ENCODE measurements at places on chromosomes 4 and X.

- DNase-seq = no peak
Measured at GRCh38 chrX:129930941-129931410, 25.0 kb downstream of the UTP14A start.

GRCh38 chrX:30489323-30489722 is 88.2 kb downstream of the TASL start:
- no peak for DNase-seq

DNA sequence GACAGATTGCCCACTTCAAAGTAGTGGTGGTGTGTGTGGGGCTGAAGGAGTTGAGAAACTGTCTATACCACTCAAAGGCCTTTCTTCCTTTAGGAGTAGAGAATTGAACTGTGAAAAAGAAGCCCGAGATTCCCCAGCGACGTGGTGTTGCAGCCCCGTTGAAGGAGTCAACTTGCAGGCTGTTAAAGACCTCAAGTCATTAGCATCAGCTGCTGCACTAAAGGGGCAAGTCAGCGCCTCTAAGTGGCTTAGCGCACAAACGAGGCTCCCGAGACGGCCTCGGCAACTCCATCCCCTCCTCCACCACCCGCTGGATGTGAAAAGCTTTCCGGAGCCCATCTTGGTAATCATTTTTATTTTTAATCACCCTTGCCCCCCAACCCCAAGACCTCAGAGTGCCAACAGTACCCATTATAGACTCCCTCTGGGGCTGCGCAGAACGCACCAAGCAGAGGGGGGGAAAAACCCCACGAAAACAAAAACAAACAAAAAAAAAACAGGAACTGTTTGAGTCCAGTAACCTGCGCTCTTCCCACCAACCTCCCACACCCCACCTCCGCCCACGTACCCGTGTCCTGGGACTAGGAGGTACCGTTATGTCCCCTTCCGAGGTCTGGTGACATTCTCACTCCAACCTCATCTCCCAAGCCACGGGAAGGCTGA is 913 bp upstream of the PRDM8 start:
- no peak for DNase-seq

- DNase-seq = no peak
Measured at GRCh38 chrX:51665981-51666380, 16.6 kb downstream of the CENPVL2 start.

DNA sequence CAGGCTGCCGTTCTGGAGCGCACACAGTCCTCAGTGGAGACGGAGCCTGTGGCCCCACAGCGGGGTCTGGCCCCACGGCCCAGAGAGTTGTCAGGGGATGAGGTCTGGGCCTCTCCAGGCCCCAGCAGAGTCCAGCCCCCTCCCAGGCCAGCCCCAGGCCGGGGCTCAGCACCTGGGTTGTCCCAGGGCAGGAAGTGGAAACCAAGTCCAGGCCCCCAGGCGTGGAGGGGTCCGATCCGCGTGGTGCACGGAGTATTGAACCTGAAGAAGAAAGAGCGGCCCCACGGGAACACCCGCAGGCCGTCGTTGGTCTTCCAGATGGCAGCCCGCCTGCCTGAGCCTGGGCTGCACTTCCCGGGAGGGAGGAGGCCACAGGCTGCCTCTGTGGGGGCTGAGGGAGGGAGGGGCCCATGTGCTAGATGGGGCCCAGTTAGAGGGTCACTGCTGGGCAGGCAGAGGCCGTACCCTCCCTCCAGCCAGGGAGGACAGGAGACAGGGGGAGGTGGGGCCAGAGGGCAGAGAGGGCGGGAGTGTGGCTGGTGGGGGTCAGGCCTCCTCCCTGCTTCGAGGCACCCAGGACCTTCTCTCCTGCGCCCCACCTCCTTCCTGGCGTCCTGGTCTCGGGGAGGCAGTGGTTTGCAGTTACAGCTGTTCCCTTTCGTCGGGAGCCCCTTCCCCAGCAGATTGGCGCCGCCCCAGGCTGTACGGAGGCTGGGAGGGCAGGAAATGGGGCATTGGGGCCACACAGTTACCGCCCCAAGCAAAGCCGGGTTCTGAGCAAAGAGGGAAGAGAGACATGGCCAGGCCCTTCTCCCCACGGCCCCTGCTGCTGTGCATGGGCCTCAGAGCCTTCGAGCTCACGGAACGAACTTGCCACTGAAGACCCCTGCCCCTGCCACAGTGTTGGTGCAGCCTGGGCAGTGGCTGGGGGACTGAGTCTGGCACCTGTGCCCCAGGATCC is 8.1 kb downstream of the HGFAC start:
- no peak for DNase-seq

DNA sequence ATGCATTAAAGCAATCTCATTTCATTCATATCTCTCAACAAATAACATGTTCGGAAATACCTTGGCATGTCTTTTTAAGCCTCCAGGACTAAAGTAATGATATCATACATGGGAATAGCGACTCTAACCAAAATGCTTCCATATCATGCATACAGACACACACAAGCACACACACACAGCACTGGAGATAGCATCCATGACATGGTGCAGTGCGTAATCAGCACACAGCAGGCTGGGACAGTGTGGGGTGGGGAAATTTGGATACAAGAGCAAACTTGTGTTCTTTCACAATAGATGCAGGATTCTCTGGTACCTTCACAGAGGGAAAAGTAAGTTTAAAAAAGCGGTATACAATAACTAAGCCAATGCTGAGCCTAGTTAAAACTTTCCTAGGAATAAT is 132.3 kb upstream of the HPGD start:
- DNase-seq = no peak

DNA sequence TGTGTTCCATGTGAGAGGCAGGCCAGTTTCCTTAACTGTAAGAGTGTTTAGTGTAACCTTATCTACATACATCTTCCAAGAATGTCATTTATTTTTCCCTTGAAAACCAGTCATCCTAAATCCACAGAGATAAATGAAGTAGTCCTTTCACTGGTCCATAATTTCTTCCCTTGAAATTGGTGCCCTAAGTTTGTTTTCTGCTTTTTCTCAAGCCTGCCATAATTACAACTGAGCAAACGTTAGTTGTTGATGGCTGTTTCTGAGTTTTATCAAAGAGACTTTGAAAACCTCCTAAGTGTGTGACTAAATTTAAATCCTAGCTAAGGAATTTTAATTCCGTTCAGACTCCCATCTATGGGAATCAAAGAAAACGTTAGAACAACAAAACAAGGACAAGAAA is 3.6 kb upstream of the TDO2 start:
- no peak for DNase-seq

- no peak for DNase-seq
Measured at GRCh38 chrX:130778773-130779172, 124.2 kb downstream of the ENOX2 start.

- DNase-seq = no peak
Measured at GRCh38 chr4:151753056-151753455, 7.8 kb downstream of the GATB start.

DNA sequence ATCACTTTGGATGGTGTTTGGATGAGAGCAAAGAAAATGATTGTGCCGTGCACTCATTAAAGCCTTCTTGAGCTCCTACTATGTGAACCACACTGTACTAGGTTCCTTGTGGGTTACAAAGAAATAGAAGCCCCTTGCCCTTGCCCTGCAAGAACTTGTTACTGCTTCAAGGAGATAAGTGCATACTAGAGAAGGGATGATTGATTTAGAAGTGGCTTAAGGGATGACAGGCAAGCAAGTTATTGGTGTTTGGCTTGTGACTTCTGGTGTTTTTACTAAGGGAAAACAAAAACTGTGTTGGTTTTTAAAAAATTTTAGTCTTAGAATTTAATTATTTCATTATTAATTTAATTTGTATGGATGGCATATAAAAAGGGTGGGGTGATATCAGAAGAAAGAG is 67.4 kb downstream of the IL21 start:
- no peak for DNase-seq

GRCh38 chr4:117400039-117400835 is 314.9 kb upstream of the TRAM1L1 start:
- DNase-seq = no peak

- DNase-seq = no peak
Measured at GRCh38 chr4:56787380-56787779, 34.1 kb downstream of the SPINK2 start.

GRCh38 chrX:143455046-143455445 is 62.2 kb downstream of the SPANXN3 start:
- DNase-seq = no peak

- DNase-seq = no peak
Measured at GRCh38 chr4:17366496-17366895, 145.4 kb downstream of the QDPR start.

DNA sequence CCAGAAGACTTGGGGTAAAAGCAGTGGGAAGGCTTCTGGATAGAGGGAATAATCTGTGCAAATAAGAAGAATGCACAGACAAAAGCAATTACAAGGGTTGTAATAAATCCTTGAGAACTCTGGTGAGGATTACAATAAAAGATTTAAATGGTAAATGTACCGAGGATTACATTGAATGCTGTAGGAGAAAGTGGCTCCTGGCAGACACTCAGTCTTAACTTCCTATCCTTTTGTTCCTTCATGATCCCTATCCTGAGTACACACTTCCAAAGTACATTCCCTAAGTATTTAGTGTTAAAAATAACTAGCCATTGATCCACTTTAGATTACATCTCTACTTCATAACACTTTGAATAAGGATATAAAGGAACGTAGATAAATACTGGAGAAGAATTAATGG is 205.4 kb downstream of the SPATA18 start:
- DNase-seq = no peak

- DNase-seq = no peak
Measured at GRCh38 chrX:154458954-154459778, 1.1 kb downstream of the PLXNA3 start.

DNA sequence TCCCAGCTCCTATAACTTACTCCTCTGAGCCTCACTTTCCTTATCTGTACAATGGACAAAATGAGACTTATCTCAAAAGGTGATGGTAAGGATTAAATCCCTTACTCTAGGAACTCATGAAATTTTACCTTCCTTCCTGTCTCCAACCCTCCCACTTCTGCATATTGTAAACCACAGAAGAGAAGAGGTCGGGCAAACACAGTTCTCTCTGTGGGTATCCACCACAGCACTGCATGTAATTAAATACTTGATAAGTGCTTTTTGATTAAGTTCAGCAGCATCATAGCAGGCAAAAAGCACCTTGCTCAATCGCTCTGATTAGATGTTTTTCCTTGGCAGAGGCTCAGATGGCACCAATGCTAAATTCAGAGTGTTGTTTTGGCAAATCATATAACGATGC is 17.3 kb upstream of the TMEM192 start:
- no peak for DNase-seq

DNA sequence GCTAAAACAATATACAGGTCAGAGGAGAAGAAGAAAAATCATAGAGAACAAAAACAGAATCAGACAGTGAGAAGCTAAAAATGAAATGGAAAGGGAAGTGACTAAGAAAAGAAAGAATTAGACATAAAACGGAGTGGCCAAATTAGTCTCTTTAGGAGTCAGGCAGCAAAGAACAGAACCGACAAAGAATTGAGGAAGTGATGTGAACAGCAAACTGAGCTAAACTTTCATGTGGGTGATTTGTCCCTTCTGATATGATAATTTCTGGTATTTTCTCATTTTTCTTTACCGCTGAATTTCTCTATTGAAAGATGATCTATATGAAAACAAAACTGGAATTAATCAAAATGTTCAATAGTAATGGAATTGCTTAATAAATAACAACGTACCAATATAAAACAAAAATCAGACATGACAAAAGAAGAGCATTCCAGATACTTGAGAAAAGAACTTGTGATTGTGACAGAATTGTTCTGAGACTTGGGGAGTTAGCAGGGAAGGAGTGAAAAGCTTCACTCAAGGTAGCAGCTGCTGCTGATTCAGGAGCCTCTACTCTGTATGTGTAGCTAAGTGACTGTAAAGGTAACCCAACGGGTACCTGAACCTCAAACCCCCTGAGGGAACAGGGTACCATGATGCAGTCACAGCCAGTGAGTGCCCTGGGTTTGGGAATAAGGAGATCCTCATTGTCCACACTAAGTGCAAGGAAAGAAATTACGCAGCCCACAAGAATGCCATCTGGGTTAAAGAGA is 8.8 kb downstream of the TAPT1 start:
- no peak for DNase-seq

DNA sequence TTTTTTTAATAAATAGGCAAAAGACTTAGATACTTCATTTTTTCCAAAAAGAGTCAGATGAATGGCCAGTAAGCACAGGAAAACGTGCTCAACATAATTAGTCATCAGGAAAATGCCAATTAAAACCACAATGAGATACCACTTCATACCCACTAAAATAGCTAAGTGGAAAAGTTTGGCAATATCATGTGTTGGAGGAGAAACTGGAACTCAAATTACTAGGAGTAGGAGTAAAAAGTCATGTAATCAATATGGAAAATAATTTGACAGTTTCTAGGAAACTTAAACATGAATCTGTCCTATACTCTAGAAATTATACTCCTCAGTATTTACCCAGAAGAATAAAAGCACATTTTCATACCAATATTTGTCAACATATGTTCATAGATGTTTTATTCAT is 449.8 kb downstream of the INPP4B start:
- no peak for DNase-seq

DNA sequence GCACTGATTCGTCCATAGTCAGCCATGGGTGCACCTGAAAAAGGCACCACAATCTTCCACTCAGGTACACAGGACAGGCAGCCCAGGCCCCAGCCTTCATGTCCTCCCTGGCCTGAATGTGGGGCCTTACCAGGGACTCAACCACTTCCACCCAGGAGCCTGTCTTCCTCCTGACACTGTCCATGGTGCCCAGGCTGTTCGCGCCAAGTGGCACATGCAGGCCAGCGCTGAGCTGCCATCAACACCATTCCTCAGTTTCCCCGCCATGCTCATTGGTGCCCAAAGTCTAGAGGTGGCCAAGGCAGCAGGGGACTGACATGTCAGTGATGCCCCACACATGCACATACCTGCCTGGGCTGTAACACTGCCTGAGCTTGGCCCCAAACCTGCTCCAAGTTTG is 322.2 kb upstream of the POU3F4 start:
- no peak for DNase-seq

DNA sequence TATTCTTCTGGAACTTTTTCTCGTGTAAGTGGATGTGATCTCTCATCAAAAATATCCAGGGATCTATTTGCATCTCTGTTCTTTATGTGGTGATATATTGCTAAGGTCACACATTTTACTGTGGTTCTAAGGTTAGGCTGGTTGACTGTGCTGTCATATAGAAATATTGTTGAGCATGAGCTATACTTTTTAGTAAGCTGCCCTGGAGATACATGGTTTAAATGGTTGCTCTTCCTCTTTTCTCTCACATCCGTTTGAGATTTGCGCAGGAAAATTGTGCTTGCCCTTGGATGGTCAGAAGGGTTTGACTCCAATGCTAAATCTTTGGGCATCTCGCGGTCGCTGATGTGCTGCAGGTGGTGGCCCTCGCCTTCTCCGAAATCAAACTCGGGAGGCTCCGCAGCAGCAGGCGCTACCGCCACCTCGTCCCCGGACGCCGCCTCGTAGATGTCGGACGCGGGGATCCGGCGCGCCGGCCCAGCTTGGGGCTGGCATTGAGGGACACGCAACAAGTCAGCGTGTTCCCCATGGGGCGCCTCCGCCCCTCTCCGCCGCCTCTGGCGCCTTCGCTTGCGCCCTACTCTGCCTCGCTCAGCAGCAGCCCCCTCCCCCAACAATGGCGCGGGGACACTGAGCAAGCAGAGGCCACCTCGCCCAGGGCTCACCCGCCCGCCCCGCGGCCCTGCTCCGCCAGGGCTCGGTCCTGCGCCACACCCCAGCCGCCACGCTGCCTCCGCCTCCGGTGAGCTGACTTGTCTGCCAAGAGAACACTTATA is 154.5 kb downstream of the MSN start:
- no peak for DNase-seq

Data from AG09309 (cell line).